ENCODE measurements at places on chromosomes 7 and 10. TPM values are rescaled to one million over a fixed set of nuclear protein-coding genes. Genes with fewer than 3 reads are reported as not detected.

DNA sequence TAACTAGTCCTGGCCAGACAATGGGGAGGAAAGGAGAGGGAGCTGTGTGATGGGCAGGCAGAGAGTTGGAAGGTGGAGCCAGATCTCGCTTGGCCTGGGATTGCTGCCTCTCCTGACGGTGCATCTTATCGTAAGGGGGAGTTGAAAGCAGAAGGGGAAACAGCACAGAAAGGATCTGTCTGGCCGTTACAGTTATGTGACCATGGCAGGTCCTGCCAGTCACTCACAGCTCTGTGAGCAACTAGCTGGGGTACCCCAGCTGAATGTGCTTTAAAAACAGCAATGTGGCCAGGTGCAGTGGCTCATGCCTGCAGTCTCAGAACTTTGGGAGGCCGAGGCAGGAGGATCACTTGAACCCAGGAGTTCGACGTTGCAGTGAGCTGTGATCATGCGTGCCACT, 8.1 kb downstream of the BLVRA start:
- no peak overlapping the region for H3K27ac ChIP-seq
- no peak overlapping the region for H3K4me3 ChIP-seq
- no peaks in the 10 kb centered on the region for H3K27me3 ChIP-seq
- no peaks in the 10 kb centered on the region for H3K4me1 ChIP-seq

Gene PRKAR1B
- total RNA-seq: 14.7 TPM

DNA sequence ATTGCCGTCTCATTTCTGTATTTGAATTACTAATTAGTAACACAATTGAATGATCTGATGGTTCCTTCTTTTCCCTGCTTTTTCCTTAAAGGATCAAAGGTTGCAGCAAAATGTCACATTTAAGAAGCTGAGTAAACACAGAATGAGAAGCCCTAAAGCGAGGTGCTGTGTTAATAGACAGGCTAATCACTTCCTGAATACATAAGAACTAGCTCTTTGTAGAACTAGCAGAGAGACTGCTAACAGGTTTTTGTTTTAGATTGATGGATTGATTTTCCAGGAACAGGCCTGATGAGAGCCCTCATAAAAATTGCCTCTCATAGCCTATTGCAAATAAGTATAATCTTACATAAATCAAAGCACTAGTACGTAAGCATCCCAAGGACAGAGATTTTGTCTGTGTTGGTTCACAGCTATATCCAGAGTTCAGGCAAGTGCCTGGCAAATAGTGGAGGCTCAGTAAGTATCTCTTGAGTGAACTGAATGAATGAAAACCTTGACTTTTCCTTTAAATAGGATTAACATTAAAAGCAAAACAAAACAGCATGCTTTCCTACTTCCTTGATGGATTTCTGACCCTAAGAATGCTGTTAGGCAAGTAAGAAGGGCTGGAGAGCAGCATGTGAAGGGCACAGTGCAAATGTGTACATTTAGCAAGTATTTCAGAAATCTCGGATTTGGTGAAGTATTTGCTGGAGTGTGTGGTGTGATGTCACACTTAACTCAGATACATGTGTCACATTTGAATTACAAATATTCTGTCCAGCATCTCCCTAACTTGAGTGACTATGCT, 3.3 kb downstream of the TMEM229A start:
- H3K27ac ChIP-seq: no peak overlapping the region
- H3K4me3 ChIP-seq: no peak overlapping the region
- H3K27me3 ChIP-seq: peaks cover 31% of the 10 kb centered on the region
- peaks cover 7% of the 10 kb centered on the region for H3K4me1 ChIP-seq

DNA sequence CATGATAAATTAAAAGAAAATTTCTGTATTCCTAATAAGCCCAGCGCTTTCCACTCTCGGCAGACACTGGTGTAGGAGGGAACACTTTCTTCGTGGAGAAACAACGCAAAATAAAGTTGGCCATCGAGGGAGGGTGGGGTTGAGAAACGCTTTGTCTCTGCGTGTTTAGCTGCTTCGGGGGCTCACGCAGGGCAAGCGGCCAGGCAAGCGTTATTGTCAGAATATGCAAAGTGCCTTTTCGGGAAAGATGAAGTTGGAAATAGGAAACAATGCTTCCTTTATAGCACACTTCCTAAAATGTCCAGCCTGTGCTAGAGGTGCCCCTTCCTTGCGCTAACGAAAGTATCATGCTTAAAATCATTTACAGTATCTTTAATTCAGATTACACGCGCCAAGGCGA, 1.9 kb upstream of the EBF3 start:
- no peak for DNase-seq
- H3K27me3 ChIP-seq: peaks cover 83% of the 10 kb centered on the region
- no peak overlapping the region for H3K27ac ChIP-seq
- H3K4me3 ChIP-seq: no peak overlapping the region
- H3K36me3 ChIP-seq: no peaks in the 10 kb centered on the region

Gene CRTAC1
- 2.6 TPM for total RNA-seq

Gene NKX1-2
- 0.07 TPM for total RNA-seq

DNA sequence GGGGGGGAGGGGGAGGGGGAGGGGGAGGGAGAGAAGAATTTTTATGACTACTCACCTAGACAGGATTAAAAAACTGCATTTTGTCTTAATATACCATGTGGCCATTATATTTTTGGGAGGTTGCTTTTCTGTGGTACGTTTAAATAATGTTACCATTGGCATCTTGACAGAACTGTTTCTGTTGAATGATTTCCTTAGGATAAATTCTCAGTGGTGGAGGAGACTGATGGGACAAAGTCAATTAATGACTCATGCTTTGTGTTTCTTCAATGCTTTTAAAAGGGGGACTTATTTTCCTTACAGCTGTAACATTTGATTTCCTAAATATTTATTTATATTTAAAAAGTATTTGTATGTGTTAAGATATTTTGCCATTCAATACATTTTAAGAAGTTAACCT, 13.7 kb downstream of the AGR2 start:
- no peak overlapping the region for H3K4me3 ChIP-seq
- H3K27me3 ChIP-seq: no peaks in the 10 kb centered on the region
- H3K27ac ChIP-seq: no peak overlapping the region
- H3K4me1 ChIP-seq: no peaks in the 10 kb centered on the region

Gene MRPS33
- 53.8 TPM for total RNA-seq

Gene MAP3K8
- total RNA-seq: 5.1 TPM

DNA sequence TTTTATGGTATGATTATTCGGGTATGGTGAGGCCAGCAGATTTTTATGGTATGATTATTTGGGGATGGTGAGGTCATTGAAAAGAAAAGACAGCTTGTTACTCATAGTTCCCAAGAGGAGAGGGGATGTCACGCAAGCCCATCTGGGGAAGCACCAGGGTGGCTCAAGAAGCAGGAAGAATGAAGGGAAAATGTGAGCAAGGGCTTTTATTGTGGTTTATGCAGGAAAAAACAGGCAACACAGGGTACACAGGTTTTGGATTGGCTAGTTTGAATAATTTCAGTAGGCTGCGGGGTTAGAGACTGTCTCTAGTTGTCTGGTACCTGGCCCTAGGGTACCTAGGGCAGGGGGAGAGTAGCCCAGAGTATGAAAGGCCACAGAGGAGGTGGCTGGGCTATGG, 26.8 kb upstream of the DGKI start:
- no peak overlapping the region for H3K4me3 ChIP-seq
- peak; percentile 86 for DNase-seq
- H3K36me3 ChIP-seq: peaks cover 50% of the 10 kb centered on the region

Gene UPK3B
- not detected for total RNA-seq

GRCh38 chr10:124231168-124232155, 138.1 kb upstream of the CHST15 start:
- no peaks in the 10 kb centered on the region for H3K4me1 ChIP-seq
- DNase-seq: no peak
- no peak overlapping the region for H3K4me3 ChIP-seq
- H3K27me3 ChIP-seq: no peaks in the 10 kb centered on the region
